ENCODE measurements at places on chromosomes 1 and 21. TPM values are rescaled to one million over a fixed set of nuclear protein-coding genes. Genes with fewer than 3 reads are reported as not detected.

- no peak for DNase-seq
Observed at GRCh38 chr1:169764919-169765318, 29.8 kb downstream of the METTL18 start.

DNA sequence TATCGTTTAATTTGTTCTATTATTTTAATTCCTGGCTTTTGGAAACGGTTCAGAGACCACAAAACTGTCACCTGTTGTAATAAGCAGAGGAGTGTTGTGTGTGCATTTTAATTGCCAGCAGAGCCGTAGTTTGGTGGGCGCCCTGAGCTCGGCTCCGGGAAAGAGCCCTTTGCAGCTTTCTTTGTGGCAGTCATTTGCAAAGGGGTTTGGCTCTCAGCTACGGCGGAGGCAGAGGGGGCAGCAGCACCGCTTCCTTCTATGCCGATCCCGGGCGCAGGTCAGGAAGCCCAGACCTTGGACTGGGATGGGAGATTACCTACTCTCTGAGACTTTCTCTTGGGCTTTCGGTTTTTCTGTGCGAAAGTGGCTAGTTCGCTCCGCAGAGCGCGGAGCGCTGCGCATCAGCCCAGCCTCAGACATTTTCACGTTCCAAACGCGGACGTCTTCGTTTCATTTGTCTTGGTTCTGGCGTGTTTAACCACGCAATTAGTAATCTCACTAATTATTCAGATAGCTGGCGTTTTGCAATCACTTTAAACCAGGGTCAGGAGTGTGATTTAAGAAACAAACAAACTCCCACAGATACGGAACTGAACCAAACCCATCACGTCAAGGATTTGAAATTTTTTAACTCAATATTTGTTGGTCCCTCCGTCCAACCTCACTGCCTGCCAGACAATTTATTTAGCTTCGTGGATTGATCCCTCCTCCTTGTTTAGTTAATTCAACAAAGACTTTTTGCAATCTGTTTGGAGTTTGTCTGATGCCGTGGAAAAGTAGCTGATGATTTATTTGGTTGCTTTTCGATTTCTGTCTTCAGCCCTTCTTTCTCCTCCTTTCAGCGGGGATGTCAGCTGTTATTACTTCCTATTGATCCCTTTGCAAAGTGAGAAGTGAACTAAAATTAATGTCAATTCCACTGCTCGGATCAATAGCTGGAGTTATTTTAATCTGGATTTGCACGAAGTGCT is 3.9 kb downstream of the RNF220 start:
- DNase-seq = no peak

DNA sequence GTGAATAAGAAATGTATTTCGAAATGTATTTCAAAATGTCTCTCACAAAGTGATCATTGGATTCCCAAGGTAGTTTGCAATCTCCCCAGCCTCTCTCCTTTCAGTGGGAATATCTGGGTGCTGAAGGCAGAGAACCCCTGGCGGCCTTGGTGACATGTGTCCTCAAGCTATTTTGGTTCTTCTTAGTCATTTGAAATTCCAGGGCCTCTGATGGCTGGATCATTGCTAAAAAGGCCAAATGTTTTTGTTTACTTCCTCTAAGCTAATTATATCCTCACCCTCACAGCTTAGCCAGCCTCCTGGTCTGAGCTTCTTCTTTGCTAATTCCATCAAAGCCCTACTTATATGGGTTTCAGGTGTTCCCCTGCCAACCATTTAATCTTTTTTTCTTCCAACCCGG is 71.2 kb downstream of the LRRC40 start:
- DNase-seq = no peak

GRCh38 chr1:163897412-163898155 is 575.8 kb downstream of the NUF2 start:
- DNase-seq = no peak

Gene SEMA6C
- 2.0 TPM for total RNA-seq

Gene RPE65
- not detected for total RNA-seq

Gene LRRC53
- not detected for total RNA-seq

Gene BSND
- not detected for total RNA-seq
